Effector memory CD8-positive, alpha-beta T cell (primary cell): ENCODE measurements at places on chromosomes 4 and X.

DNA sequence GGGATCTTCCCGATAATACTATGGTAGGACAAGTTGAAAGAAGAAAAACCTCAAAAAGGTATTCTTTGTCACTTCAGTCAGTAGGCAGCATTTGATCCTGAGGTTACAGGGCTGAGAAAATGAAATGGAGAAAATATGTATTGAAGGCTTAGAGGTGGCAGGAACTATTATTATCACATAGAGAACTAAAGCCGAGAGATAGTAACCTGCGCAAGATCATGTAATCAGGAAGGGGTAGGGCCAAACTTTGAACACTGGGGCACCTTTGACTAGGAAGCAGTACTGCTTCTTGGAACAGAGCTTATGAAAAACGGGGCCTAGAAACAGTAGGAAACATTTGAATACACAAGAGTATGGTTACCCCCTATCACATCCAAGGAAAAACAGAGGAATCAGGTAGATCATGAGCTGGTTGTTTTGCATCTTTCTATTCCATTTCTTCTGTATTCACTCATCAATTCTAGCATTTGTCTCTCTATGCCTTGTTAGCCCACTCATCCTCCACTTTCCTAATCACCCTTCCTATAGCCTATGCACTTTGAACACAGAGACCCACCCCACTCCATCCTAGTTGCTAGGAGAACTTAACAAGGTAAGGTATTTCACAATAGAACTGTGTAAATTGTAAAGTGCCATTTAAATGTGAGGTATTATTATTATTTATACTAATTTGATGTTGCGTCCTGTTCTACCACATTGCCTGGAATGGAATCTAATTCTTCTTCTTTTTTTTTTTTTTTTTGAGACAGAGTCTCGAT is 34.6 kb upstream of the SLC9A7 start:
- H3K36me3 ChIP-seq = no peaks in the 10 kb centered on the region
- no peak overlapping the region for H3K27ac ChIP-seq
- H3K27me3 ChIP-seq = no peaks in the 10 kb centered on the region

- no peaks in the 10 kb centered on the region for H3K4me1 ChIP-seq
- H3K4me3 ChIP-seq = no peak overlapping the region
- no peak for DNase-seq
- no peaks in the 10 kb centered on the region for H3K36me3 ChIP-seq
These were observed 113.0 kb downstream of the PRDM5 start for GRCh38 chr4:120809518-120809917.

GRCh38 chr4:145523117-145523516 is 41.5 kb downstream of the SMAD1 start:
- H3K27ac ChIP-seq = no peak overlapping the region
- H3K4me3 ChIP-seq = no peak overlapping the region
- H3K36me3 ChIP-seq = no peaks in the 10 kb centered on the region
- no peaks in the 10 kb centered on the region for H3K4me1 ChIP-seq

DNA sequence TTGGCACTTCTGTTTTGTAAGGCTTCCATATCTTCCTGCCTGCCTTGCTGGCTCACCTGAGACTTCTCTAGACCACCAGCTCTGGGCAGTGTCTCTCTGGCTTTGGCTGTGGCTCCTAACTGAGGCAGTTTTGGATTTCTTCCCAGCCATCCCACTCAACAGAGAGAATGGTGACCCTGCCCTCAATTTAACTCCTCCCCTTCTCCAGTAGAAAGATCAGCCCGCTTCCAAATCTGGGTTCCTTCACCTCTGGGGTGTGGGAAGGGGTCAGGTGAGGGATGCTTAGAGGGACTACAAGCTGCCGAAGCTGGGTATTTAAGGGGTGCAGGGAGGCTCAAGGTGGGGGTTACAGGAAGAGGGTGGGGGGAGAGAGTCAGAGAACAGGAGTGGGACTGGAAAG is 23.7 kb downstream of the NAP1L5 start:
- H3K4me3 ChIP-seq = no peak overlapping the region
- no peak overlapping the region for H3K27ac ChIP-seq
- H3K36me3 ChIP-seq = peaks cover 54% of the 10 kb centered on the region
- no peaks in the 10 kb centered on the region for H3K4me1 ChIP-seq
- DNase-seq = no peak

- H3K27me3 ChIP-seq = no peaks in the 10 kb centered on the region
- H3K4me3 ChIP-seq = no peak overlapping the region
- DNase-seq = no peak
- peaks cover 24% of the 10 kb centered on the region for H3K36me3 ChIP-seq
These were observed 127.9 kb downstream of the KLHL8 start for GRCh38 chr4:87092389-87093141.
